ENCODE measurements at places on chromosomes 4 and X.
A peak's percentile ranks its signal among the peaks of the same experiment; 100 is the strongest.

DNA sequence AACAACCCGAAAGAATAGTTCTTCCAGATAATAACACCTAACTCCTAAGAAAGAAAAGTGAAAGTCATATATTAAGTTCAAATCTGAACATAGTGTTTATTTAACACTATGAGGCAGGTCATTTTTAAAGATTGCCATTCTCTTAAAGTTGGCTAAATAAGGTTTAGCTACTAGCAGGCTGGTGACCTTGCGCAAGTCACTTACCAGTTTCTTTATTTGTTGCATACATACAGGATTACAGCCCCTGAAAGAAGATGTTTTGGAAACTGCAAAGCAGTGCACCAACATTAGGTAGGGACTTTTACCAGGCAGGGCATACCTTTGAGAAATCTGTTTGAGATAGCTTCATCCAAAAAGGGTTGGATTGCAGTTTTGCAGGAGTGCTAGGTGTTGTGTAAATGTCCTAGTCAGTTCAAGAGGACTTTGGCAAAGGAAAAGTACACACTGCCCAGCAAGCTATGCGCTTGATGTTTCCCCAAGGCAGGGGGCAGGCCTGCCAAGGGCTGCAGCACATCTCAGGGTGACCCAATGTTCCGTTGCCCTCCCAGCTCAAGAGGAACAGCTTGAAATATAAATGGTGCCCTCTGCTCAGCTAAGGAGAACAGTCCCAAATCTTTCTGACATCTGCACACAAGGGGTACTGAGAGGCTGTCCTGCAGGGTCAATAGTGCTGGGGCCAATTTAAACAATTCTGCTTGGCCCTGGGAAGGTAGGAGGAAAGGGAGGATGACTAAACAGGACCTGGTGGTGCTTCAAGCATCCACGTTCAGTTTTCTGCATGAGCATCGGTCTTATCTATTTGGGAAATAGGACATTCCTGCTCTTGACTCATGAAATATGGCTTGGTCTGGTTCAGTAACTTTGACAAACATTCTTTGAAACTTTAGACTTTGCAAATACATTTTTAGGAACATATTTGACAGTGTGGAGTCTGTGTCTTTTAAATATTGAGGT is 130.8 kb downstream of the COL4A6 start:
- DNase-seq: peak; percentile 52

- DNase-seq: peak; percentile 3
Measured at GRCh38 chr4:154720123-154720522, 23.7 kb upstream of the LRAT start.

DNA sequence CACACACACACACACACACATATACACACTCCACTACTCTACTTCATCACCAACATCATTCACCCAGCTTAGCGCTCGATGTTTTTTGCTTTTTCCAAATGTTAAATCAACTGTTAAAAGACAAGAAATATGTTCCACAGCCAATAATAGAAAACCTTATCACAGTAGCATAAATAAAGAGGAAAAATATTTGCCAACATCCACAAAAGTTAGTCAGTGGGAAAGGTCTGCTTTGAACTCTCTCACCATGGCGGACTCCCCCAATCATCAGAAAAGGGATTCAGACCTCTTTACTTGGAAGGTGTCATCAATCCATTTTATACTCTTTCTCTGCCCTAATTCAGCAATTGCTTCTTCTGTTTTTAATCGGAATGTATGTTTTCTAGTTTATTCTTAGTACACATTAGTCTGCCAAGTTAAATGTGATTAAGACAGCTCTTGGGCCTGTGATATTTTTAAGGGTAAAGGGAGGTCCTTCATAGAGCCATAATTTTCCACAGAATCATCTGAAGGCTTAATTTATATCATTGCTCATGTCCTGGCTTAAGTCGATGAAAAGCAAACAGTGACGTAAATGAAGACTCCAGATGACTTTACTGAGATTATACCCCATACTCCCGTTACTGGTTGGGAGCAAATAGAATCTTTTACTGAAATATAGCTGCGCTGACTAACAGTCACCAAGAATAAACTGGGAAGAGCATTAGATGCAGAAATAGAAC is 29.7 kb upstream of the LGI2 start:
- DNase-seq: no peak

GRCh38 chr4:163111588-163111987 is 55.1 kb downstream of the NAF1 start:
- no peak for DNase-seq

DNA sequence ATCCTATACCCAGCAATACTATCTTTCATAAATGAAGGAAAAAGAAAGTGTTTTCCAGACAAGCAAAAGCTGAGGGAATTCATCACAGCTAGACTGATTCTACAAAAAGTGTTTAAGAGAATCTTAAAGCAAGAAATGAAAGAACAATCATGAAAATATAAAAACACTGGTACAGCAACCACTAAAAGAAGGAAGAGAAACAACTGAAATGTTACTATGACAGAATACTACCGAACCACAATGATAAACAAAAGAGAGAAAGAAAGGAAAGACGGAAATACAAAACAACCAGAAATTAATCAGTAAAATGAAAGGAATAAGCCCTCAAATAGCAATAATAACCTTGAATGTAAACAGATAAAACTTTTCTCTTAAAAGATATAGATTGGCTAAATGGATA is 110.8 kb upstream of the AFF2 start:
- no peak for DNase-seq

DNA sequence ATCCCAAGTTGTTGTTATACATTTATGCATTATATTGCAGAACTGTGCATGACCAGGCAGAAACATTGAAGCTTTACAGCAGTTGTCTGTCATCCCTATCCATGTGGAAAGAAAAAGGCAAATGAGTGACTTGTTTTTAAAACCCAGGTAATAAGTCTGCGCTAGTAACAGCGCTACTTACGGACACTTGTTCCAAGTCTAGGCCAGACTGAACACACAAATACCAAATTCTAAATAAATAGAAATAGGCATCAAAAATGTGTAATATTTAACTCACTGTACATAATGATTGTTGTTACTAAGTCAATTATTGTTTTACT is 548 bp upstream of the MAML3 start:
- no peak for DNase-seq

- no peak for DNase-seq
Measured at GRCh38 chr4:67723341-67723740, 22.4 kb upstream of the UBA6 start.

- peak; percentile 6 for DNase-seq
Measured at GRCh38 chr4:101348995-101349800, 1.9 kb upstream of the PPP3CA start.

GRCh38 chr4:26330186-26330787 is 9.5 kb downstream of the RBPJ start:
- peak; percentile 41 for DNase-seq

DNA sequence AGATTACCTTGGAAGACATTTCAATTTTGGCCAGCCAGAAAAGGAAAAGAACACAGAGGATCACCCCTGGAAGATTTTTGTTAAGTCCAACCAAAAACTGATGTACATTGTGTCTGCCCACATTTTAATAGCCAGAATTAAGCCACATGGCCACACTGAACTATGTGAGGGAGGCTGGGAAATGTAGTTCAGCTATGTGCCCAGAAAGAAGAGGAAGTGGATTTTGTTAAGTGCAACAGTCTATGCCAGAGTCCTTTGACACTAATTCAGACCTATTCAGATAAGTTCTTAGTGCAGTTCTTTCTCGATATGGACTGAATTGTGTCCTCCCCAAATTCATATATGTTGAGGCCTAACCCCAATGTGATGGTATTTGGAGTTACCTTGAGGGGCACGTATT is 18.4 kb downstream of the PRPS1 start:
- DNase-seq: no peak

- peak; percentile 0 for DNase-seq
Measured at GRCh38 chrX:29466456-29466855, 748.9 kb upstream of the MAGEB2 start.

- DNase-seq: no peak
Measured at GRCh38 chr4:55311792-55312488, 34.1 kb upstream of the SRD5A3 start.

DNA sequence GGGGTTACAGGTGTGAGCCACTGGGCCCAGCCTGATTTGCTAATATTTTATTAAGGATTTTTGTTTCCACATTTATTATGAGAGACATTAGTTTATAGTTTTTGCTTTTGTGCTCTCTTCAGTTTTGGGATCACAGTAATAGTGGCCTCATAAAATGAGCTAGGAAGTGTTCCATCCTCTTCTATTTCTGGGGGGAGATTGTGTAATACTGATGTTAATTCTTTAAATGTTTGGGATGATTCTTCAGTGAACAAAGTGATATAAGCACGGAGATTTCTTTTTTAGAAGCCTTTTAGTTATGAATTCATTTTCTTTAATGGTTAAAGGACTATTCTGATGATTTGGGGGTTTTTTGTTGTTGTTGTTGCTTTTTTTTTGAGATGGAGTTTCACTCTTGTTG is 41.3 kb downstream of the RBMX start:
- no peak for DNase-seq

GRCh38 chr4:163748449-163748848 is 254.0 kb downstream of the TMA16 start:
- DNase-seq: no peak

DNA sequence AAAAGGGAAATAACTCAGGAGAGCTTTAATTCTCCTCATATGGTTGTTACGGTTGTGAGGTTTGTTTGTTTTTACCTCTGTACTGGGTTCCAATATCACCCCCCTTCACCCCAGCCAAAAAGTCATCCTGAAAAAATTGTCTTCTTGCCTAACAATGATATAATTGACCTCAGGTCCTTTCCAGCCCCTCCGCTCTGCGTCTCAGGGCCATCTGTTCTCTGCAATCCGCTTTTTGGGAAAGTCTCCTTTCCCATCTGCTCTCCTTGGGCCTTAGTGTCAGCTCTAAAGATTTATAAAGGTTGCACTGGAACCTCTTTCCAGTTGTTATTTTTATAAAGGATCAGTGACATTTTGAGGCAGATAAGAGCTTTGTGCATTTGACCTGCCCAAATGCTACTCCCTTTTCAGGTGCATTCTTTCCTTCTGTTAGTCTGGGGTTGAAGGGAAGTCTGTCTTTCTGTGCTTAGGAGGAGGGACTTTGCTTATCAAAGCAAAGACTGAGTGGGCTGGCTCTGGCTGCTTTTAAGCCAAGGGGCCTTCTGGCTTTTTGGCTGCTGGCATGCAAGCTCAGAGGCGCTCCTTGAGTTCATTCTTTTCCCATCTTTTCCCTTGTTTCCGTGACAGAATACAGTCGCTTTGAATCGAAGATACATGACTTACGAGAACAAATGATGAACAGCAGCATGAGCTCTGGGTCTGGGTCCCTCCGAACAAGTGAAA is 34.1 kb downstream of the DLG3 start:
- peak; percentile 12 for DNase-seq

DNA sequence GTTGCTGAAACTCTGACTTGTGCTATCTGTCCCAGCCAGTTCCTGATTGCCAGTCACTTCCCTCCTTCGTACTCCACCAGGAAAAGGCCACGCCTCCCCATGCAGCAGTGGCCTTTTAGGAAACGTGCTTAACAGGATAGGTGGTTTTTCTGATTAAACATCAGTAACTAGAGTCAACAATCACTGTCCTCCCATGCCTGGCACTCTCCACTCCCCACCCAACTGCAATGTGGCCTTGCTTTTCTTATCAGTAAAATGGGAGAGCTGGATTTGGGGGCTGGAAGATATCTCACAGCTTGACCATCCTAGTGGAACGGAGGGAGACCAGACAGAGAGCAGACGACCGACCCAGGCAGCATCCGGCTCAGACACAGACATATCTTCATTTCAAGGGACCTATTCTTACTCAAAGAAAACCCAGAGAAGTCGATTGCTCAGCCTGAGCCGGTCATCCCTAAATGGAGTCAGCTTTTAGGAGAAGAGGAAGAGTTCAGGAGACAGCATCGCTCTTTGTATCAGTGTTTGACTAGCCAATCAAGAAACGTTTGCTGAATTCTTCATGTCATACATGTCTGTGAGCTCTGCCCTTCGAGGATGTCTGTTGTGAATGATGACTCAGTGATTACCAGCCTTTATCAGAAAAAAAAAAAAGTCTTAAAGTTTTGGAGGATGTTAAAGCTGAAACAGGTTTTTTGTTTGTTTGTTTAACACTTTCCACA is 12.7 kb upstream of the UBA6 start:
- peak; percentile 45 for DNase-seq

DNA sequence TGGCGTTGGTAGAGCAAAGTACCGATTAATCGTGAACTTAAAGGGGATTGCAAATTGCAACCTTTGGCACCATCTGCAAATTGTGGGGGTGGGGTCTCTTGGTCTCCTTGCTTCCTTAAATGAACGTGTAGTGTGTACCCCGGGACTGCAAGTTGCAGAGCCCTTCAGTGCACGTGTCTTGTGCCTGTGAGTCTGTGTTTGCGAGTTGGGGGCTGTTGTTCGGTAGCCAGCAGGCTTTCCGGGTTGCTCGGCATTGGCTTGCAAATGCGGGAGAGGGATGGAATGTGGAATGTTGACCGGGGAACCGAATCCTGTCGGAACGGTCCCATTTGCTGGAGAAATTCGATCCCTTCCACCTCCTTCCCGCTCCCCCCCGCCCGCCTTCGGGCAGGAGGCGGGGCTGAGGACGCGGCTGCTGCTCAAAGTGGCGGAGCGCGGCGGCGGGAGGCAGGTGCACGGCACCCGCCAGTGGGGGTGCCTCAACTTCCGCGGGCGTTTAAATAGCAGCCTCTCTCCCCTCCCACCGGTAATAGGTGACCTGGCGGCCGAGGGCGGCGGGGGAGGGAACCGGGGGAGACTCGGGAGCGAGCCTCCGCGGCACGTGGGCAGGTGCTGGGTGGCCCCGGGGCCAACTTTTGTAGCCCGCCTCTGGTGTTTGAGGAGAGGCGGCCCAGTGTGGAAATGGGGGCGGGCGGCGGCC is 1.5 kb downstream of the JADE1 start:
- DNase-seq: peak; percentile 85

GRCh38 chr4:6469144-6469543 is 3.3 kb downstream of the PPP2R2C start:
- no peak for DNase-seq

- DNase-seq: no peak
Measured at GRCh38 chr4:29047341-29048041, 1672.7 kb upstream of the PCDH7 start.

DNA sequence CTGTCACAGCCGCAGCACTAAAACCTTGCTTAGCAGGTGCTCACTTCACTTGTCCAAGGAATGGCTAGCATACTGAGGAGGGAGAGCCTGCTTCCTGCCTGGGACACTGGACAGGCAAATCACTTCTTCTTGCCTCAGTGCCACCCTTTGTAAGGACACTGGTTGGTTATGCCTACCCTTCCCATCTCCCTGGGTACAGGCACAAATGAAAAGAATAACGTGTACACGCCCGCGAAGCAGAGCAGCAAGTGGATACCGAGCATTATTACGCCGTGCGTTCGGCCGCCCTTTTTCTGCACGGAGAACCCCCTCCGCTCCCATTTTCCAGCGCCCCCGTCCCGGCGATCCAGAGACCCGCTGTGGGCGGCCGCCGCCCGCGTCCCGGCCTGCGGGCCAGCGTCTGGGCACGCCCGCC is 338 bp upstream of the KLHL2 start:
- peak; percentile 32 for DNase-seq

GRCh38 chr4:8847764-8848163 is 23.9 kb downstream of the HMX1 start:
- no peak for DNase-seq

- no peak for DNase-seq
Measured at GRCh38 chr4:40350627-40351227, 15.6 kb downstream of the CHRNA9 start.
